Stimulated activated CD8-positive, alpha-beta memory T cell treated with anti-CD3 and anti-CD28 coated beads, Interleukin-4, amount 100 ng/mL, for 1 hour (primary cell): ENCODE measurements at places on chromosomes 4 and X.

DNA sequence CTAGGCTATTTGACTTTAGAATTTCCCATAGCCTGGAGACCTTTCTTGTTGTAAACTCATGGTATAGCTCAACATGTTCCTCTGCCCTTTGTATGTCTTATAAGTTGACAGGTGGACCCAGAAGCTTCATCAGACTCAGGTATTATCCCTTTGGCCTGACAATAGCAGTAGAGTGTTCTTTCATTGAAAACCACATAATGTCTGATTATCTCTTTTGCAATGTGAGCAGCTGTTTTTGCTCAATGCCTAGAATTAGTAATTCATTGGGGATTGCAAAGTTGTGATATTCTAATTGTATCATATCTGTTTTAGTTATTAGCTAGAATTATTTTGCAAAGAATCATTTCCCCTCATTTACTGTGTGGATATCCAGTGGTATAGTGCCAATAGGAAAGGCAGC is 27.5 kb downstream of the TBC1D19 start:
- no peak for DNase-seq

GRCh38 chr4:13989501-13989900 is 362.0 kb upstream of the BOD1L1 start:
- DNase-seq: no peak

GRCh38 chrX:39875834-39876628 is 221.7 kb downstream of the BCOR start:
- DNase-seq: no peak

GRCh38 chrX:118152721-118153120 is 36.1 kb upstream of the KLHL13 start:
- no peak for DNase-seq

GRCh38 chr4:108168160-108168670 is 517 bp downstream of the LEF1 start:
- DNase-seq: no peak

DNA sequence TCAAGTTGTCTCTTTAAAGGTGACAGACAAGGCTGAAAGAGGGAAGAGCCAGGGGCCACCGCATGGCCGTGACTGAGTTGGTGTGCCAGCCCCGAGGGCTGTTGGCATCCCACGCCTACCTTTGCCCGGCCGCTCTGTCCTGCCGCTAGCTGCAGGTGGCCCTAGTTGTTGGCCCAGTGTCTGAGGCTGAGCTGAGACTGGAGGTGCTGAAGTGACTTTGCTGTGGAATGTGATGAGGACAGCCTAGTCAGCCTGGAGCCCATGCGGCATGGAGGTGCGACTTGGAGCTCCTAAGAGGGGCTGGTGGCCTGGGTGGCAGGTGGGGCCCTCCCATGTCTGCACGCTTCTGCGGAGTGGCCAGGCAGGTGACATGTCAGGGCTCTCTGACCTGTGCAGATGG is 6.6 kb downstream of the TADA2B start:
- DNase-seq: no peak

DNA sequence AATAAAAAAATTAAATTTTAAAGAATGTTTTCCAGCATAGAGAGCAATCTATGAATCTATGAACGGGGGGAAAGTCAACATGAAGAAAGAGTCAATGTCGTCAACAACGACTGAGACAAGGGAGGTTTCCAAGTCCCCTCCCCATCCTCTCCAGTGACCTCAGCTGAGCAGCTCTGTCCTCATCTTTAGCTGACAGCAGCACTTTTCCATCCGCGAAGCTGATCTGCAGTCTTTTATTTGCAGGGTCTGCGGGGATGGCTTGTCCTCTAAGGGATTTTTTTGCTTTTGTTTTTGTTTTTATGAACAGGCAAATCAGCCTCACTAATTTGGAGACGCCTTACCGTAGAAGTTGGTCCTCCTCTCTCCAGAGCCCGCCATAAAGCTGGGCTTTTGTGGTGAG is 46.5 kb downstream of the PRKX start:
- DNase-seq: no peak

DNA sequence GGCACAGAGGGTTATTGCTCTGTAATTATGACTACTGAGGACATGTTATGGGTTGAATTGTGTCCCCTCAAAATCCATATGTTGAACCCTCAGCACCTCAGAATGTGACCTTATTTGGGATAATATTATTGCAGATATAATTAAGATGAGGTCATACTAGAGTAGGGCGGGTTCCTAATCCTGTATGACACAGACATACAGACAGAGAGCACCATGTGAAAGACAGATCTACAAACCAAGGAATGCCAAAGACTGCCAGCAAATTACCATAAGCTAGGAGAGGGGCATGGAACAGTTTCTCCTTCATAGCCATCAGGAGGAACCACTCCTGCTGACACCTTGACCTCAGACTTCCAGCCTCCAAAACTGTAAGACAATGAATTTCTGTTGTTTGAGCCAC is 115.2 kb upstream of the OTUD4 start:
- DNase-seq: no peak

DNA sequence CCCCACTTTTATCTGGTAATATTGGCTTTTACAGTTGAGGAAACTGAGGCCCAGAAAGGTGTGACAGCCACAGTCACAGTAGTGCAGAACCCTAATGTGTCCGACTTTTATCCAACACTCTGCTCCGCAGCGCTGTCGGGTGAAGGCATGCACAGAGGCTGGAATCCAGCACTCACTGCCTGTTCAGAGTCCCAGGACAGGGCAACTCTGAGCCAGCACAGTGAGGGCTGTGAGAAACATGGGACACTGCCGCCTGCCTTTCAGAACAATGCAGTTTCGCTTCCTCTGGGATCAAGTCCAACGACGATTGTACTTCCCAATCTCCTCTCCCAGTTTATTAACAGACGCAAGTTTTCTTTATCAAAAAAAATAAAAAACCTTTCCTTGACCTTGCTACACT is 41.9 kb upstream of the PDGFRA start:
- DNase-seq: no peak

- DNase-seq: no peak
Observed at GRCh38 chr4:162056990-162057389, 106.8 kb downstream of the FSTL5 start.

DNA sequence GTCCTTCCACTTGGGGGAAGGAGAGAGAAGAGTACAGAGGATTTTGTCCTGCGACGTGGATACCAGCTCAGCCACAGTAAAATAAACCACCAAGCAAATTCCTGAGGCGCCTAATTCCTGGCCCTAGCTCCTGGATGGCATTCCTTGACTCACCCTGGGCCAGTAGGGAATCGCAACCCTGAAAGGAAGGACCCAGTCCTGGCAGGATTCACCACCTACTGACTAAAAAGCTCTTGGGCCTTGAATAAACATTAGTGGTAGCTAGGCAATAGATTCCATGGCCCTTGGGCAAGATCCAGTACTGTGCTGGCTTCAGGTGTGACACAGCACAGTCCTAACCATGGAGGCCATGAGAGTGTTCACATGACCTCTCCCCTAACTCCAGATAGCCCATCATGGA is 45.6 kb downstream of the GABRA3 start:
- no peak for DNase-seq

DNA sequence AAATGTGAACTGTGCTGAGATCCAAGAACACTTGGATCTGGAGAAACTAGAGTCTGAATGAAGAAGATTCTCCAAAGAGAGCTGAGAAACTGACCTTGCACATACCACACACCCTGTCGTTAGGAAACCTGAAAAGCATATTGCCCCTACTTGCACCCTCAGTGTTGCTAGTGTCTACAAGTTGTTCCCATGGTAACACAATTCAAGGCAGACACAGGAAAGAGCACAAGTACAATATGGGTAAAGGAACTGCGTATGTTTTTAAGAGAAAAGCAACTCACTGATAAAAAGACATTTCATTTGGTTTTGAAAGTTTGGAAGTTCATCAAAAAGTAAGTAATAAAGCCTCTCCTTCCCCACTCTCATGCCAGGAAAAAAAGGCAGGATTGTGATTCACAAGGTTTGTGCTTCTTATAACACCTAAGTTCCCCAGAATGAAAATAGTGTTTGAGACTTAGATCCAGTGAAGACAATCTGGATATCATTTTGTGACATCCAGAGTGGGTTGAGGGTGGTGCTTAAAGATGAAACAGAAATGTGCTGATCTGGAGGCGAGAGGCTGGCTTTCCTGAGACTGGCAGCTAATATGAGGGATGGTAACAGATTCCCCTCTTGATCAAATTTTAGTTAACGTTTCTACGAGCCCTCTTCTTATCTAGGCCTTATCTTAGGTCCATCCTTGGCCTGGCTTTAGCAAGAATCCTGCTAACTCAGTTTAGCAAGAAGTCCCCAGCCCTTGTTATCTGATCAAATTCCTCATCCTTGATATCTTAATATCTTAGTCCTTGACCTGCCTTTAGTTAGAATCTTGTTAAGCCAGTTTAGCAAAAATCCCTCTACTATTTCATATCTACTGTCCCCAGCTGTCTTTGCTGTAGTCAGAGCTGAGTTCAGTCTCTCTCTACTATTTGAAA is 42.3 kb downstream of the NIPAL1 start:
- no peak for DNase-seq
